Aorta (tissue), 5 donors: ENCODE measurements at places on chromosomes 2 and 18. TPM values are rescaled to one million over a fixed set of nuclear protein-coding genes. Genes with fewer than 3 reads are reported as not detected.

GRCh38 chr2:95356821-95357700 lies 45.4 kb upstream of the FAHD2A start:
- no peak for DNase-seq

DNA sequence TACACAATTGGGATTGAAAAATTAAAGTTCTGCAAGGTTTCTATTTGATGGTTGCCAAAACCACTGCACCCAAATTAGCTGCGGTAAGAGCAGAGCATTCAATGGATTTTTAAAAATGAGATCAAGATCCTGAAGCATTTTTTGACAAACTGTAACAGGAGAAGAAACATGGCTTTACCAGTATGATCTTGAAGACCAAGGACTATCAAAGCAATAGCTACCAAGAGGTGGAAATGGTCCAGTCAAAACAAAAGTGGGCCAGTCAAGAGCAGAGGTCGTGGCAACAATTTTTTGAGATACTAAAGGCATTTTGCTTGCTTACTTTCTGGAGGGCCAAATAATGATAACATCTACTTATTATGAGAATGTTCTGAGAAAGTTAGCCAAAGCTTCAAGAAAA lies 186.8 kb downstream of the RDH14 start:
- no peak for DNase-seq

DNA sequence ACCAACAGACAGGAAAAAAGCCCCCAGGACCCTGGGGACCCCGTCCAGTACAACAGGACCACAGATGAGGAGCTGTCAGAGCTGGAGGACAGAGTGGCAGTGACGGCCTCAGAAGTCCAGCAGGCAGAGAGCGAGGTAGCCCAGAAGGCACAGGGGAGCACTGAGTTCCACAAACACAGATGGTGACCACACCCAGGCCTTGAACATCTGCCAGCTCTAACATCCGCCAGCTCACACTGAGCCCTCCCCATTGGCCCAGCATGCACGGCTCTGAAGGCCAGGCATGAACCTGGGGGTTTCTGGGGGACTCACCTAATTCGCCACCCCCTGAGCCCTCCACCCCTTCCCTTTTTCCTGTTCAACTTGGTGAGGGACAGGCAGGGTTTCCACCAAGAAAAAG lies 25.6 kb upstream of the PRLH start:
- no peak for DNase-seq

DNA sequence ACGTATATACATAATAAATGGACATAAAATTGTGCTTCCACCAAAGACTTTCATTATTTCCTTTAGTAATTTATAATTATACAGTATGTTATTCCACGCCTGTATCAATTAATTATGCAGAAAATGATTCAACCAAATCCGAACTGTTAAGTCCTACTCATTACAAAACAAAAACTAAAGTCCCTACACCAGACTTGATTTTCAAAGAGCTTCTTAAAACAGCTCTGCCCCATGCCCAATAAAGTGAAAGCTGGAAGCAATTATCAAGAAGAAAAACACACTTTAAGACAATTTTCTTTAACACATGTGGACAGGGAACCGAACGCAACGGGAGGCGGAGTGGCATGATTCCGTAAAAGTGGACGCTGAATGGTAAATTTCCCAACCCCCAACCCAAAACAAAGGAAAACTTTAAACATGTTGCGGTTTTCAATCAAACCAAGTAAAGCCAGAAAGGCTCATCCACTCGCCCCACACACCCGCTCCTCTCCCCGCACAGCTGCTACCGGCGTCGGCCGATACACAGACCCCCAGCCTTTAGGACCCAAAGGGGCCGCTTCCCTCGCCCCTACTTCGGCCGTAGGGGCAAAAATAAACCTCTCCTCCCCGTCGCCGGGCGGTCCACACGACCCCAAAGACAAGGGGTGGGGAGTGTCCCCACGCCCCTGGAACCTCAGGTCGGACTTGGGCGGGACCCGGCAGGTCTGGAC lies 705 bp downstream of the YES1 start:
- no peak for DNase-seq

DNA sequence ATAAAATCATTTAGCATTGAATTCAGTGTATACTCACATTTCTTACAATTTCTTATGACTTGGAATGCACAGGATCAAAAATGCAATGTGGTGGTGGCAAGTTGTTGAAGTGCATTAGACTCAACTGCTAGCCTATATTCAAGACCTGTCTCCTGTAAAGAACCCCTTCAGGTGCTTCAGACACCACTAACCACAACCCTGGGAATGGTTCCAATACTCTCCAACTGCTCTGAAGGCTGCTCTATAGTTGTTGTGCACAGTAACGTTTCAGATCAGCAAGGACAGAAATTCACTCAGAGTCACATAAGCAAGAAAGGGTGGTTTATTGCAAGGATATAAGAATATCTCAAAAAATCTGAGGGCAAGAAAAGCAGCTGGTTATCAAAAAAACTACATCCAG lies 6.5 kb downstream of the GKN1 start:
- no peak for DNase-seq

GRCh38 chr2:155080373-155080772 lies 381.9 kb downstream of the KCNJ3 start:
- no peak for DNase-seq

- DNase-seq: no peak
Observed at GRCh38 chr2:232431705-232432590, 24.0 kb upstream of the ALPI start.

DNA sequence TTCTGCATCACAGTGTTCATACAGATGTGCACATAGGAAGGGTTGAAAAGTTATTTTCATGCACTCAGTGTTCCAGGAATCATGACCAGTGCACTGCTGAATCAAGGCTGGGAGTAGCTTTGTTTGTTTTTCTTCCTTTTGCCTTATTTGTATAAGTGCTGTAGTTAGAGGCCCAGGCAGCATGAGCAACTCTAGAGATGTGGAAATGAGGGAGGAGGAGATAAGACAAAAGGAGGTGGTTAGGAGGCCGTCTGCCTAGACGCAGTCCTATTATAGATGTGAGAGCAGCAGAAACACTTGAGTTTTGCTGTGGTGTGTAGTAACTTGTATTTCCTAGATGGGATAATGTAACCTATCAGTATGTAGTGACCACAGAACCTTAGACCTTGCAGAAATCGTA lies 264.3 kb upstream of the RASGRP3 start:
- DNase-seq: peak; percentile 60

DNA sequence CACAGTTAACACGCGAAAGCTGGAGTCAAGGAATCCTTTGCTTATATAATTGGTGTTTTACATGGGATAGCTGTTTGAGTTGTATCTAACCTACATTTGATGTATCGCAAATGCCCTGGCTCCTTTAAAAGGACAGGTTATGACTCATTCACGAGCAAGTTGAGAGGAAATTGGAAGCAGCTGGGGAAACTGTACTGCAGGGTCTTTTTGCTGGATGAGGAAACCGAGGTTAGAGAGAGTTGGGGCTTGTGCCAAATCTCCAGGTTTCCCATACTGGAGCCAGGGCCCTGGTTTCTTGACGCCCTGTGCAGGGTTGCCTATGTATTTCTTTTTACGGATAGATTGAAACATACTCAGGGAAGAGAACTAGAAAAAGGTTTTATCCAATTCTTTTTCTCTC lies 60.0 kb upstream of the SPTBN1 start:
- no peak for DNase-seq

DNA sequence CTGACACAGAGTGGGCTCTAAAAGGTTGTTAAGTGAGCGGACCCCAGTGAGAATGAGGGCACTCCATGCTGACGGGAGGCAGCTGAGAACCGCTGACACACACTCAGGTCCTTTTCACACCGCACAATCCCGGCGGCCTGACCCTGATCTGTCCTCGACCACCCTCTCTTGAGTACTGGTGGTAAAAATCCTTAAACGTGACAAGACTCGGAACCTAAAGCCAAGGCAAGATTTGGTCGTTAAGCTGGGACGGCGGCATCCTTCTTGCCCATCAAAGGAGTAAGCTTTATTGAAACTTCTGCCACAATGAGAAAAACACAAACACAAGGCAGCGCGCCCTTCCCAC lies 569 bp downstream of the TMX3 start:
- DNase-seq: no peak

DNA sequence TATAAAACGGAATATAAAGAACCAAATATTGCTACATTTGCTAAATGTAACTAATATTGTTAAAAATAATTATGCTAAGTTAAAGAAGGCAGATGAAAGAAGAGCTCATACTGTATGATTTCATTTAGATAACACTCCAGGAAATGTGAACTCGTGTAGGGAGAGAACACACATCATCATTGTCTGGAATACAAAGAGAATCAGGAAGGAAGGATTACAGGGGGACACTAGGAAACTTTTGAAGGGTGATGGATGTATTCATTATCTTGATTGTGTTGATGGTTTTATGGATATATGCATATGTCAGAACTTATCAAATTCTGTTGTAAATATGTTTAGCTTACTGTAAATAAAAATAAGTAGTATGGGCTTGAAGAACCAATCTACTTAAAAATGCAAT lies 104.1 kb upstream of the TRIB2 start:
- DNase-seq: no peak

DNA sequence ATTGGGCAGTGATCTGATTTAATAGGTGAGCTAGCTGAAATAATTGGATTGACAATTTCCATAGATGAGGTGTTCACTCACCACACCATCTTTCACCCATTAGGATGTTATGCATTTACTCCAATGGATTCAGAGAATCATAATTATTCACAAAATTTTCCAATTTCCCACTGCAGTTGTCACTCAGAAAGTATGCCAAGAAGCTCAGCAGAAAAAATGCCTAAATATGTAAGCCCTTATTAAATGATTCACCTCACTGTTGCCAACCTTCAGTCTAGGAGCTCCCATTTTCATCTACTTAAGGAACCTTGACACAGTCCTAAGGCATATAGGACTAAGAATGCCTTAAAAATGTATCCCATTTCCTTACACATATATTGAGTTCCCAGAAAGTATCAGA lies 94.3 kb downstream of the MBD2 start:
- DNase-seq: no peak

DNA sequence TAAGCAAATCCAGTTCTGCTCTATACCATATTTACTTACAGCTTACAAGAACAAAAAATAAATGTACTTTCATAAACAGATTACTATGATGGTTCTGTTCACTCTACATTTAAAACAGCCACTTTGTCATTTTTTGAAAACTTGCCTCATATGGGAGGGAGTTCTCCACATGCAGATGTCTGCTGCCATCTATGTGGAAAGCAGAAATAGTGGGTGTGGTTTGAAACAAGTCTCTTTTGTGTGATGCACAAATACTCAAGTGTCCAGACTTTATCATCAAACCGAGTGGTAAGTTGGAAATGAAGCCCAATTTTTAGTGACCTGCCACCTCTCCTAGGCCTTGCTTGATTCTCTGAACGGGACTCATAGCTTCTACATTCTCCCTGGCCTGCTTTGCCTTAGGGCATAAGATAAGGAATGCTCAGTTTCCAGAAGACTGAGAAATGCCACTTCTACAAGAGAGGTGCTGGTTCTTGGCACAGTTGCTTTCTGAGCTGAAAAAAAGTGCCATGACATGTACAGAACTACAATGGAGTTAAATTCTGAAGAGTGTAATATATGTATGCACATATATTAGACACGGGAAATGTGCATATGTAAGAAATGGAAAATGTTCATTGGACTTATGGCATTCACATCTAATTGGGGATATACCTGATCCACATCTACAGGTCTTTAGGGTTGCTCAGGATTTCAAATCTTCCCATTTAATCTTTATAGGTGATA lies 221.0 kb downstream of the SLC8A1 start:
- no peak for DNase-seq

DNA sequence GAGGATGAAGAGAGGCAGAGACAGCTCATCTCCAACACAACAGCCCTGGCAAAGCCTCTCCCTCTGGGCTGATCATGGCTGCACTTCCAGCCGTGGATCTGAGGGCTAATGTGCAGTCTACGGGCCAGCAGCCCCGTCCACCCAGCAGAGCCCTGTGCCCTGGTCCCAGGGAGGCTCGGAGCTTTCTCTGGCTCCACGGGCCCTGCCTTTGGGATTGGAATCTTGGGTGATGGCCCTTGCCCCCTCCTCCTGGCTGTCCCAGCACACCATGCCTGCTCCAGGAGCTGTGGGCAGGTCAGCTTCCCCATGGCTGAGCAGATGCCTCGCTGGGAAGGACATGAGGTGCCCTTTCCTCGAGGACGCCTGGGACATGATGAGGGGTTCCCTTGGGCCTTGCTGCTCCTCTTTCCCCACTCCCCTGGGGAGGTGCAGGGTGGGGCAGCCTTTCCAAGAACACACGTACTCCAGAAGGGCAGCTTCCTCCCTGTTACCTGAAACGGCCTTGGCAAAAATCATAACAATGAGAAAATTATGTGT lies 66.9 kb downstream of the C18orf63 start:
- no peak for DNase-seq

- DNase-seq: no peak
Observed at GRCh38 chr18:581096-581495, 916 bp downstream of the CETN1 start.

- no peak for DNase-seq
Observed at GRCh38 chr2:37377187-37377532, 32.7 kb downstream of the QPCT start.

- DNase-seq: no peak
Observed at GRCh38 chr2:44949329-44950151, 8.0 kb downstream of the SIX3 start.

DNA sequence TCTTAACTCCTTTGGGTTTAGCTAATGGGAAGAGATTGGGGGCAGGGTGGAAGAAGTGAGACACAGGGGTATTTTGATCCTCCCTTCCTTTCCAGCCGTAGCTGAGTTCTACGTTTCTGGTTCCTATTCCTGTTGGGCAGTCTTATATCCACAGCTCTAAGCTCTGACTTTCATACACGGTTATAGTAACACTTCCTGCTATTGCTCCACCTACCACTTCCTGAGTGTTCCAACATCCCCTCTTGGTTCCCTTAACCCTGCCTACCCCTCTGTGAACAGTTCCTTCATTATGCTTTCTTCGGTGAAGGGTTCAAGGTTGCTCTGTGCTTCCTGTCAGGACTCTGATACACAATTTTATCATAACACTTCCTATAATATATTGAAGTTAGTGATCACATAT lies 205.1 kb downstream of the DNAH7 start:
- no peak for DNase-seq

- DNase-seq: no peak
Observed at GRCh38 chr2:48110492-48110891, 204.2 kb upstream of the FBXO11 start.

MYOM1 gene
- total RNA-seq: 26.3 TPM

MYCN gene
- 0.45 TPM for total RNA-seq

ACMSD gene
- not detected for total RNA-seq

DCC gene
- total RNA-seq: 0.78 TPM
